ENCODE measurements at places on chromosomes 5 and 9. TPM values are rescaled to one million over a fixed set of nuclear protein-coding genes. Genes with fewer than 3 reads are reported as not detected.

SLC1A1 gene
- 0.10 TPM for total RNA-seq

FBP1 gene
- not detected for total RNA-seq

DNA sequence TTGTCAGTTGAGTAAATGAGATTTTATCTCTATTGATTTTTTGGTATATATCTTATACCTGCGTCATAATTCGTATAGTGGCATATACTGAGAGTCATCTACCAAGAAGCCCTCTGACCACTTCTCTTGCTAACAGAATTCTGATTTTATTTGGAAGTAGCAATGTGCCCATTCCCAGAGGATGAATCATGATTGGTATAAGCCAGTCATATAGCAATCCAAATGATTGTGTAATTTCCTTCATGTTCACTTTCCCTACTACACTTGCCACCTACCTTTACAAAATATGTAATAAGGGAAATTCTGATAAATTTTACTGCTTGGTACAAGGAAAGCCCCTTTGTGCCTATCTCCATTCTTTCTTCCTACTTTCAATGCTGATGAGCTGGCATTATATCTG, 16.1 kb upstream of the ZNF462 start:
- no peak for DNase-seq

- no peak for DNase-seq
Observed at GRCh38 chr5:33614039-33614438, 173.3 kb downstream of the TARS1 start.

GRCh38 chr5:4520559-4520958, 619.6 kb upstream of the ADAMTS16 start:
- no peak for DNase-seq

B4GALT1 gene
- 5.4 TPM for total RNA-seq

GRCh38 chr5:142007237-142007544, 5.6 kb downstream of the GNPDA1 start:
- DNase-seq, result no peak

DNA sequence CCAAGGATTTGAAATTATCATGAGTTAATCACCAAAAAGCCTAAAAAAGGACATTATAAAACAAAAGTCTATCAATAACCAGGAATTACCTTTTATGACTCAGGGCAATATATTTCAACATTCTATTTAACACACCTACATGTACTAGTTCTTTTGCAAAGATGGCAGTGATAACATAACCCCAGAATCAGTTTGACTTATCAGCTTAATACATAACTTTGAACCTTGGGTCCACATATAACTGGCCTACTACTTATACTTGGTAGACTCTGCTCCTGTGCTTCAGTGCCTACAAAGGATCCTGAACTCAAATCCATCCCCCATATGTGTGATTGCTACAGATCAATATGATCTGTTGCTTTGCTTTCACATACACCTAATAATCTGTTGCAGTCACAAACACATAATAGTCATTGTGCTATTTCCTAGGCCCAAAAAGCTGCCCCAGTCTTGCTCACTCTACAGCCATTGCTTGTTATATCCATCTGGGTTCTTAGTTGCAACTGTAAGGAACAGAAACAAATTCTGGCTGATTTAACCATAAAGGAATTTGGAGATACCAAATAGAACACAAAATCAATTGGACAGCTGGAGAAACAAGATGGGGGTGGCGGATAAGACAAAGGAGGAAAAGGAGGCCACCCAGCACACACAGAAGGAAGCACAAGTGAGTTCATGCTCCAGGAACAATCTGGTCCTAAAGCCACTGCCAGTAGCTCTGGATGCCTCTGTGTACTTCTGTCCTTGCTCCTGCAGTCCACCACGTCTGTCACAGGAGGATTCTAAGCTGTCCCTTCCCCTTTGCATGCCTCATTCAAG, 25.5 kb downstream of the DEPDC1B start:
- DNase-seq, result no peak

ODF2 gene
- 40.7 TPM for total RNA-seq

GRCh38 chr9:88681434-88681833, 146.5 kb downstream of the NXNL2 start:
- no peak for DNase-seq

MARCHF6 gene
- total RNA-seq, result 245 TPM

DNA sequence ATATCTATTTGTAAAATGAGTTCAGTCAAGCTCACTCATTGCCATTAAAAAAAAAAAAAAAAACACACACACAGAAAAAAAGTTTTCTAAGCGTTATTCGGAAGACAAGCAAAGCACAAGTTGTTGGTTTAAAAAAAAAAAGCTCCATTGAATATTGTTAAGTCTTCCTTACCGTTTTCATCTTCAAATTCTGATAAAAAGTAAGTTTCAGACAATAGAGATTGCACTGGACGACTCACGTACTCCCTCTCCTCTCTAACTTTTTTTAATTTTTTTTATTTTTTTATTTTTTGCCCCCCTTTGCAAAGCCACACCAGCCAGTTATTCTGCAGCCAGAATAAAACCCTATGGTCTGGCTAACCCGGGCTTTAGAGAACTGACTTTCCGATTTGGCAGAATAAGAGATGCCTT, 544 bp downstream of the ADAMTS6 start:
- no peak for DNase-seq

- no peak for DNase-seq
Observed at GRCh38 chr5:16612007-16612406, 4.8 kb downstream of the RETREG1 start.

GRCh38 chr5:181051841-181052671, 12.0 kb downstream of the BTNL9 start:
- peak; percentile 66 for DNase-seq

- DNase-seq, result peak; percentile 55
Observed at GRCh38 chr9:34994260-34994899, 4.8 kb downstream of the DNAJB5 start.

GRCh38 chr5:120769312-120769872, 305.3 kb downstream of the PRR16 start:
- DNase-seq, result no peak

Measured in glutamatergic neuron (in vitro differentiated cells).